NCI-H510A (cell line): ENCODE measurements at places on chromosomes 5 and 9.

- no peak for DNase-seq
Measured at GRCh38 chr5:59760785-59761348, 132.7 kb downstream of the PDE4D start.

- no peak for DNase-seq
Measured at GRCh38 chr5:39412721-39413394, 11.9 kb downstream of the DAB2 start.

- DNase-seq: peak; percentile 16
Measured at GRCh38 chr9:84819491-84819991, 150.0 kb downstream of the NTRK2 start.

DNA sequence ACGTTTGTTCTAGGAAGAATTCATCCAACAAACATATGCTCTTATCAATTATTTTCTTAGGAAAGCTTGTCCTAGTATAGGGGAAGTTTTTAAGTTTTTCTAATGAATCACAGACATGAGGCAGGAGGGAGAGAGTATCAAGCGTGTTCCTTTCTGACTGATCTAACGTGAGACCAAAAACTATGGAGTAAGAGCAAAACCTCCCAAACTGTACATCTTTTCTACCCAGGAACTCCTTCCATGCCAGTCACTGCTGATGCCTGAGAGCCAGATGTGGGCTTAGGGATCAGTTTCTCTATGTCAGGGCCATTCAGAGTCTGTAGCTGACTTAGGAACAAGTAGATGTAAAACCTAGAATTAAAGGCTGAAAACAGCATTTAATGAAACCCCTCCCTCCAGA is 51.7 kb upstream of the NFIB start:
- no peak for DNase-seq

GRCh38 chr5:173953528-173954090 is 35.4 kb upstream of the C5orf47 start:
- no peak for DNase-seq

GRCh38 chr5:180371949-180372348 is 18.8 kb upstream of the GFPT2 start:
- no peak for DNase-seq

GRCh38 chr5:165630261-165630778 is 2124.9 kb downstream of the MAT2B start:
- no peak for DNase-seq

DNA sequence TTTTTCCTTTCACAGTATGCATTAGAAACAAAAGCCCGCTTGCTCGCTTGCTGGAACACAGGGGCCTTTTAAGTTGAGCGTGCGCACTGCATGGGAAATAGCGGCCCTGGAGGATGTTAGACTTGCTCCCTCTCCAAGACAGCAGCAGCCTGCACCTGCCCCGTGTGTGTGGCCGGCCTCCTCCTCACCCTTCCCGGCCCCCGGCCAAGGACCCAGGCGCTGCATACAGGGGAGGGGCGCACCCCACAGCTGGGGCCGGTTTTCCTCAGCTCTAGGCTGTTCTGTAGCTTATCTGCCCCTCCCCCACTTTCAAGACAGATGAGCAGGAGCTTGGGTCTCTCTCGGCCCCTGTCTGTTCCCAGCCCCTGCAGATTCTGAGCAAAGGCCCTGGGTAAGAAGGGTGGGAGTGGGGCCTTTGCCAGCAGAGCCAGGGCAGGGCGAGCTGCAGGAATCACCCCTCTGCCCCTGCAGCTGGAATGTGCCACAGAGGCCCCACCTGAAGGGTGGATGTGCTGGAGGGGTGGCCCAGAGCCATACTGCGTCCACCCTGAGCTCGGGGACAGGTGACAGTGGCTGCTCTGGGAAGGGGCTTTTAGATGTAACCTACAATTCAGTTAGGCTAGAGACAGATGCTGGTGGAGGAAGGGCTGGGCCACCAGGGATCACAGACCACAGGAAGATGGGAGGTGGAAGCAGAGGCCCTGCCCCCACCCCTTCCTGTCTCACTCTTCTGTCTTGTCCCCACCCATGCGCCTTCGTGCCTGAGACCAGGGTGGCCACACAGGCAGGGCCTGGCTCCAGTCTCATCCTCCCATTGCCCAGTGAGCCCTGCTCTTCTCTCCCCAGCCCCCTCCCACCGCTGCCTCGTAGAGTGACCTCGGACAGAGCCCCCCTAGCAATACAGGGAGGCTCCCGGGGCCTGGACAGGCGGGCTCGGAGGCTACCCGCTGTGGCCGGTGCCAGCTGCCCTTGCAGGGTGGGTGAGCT is 132.4 kb downstream of the DAB2IP start:
- no peak for DNase-seq

DNA sequence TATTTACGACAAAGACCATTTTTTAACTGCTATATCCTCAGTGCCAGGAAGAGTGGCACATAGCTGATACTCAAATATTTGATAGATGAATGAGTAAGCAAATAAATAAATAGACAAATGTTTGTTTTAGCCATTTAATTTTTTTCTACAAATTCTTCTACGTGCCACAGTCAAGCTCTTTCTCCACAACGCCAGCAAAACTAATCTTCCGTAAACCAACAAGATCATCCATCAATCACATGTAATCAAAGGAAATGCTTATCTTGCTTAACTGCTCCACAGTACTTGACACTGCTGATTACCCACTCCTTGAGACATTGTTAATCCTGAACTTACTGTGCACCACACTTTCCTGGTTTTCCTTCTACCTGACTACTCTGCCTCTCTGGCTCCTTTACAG is 136.7 kb downstream of the EDIL3 start:
- no peak for DNase-seq

DNA sequence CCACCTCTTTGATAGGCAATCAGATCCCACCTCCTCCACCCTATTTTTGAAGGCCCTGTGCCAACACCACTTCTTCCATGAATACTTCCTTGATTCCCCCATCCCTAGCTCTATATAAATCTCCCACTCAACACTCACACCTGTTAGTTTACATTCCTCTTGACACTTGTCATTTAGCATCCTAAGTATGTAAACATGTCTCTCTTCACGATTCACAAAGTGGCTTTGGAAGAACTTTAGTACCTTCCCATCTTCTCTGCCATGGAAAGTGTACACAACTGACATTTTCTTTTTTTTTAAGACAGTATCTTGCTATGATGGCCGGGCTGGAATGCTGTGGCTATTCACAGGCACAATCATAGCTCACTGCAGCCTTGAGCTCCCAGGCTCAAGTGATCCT is 1.5 kb upstream of the FXN start:
- no peak for DNase-seq
